ENCODE measurements at places on chromosomes 6 and 20. TPM values are rescaled to one million over a fixed set of nuclear protein-coding genes. Genes with fewer than 3 reads are reported as not detected.

PRR18 gene
- 0.08 TPM for total RNA-seq

OTOR gene
- total RNA-seq: not detected

CTCFL gene
- not detected for total RNA-seq

TCEA2 gene
- total RNA-seq: 38.6 TPM

HLA-G gene
- total RNA-seq: 0.93 TPM

NMBR gene
- not detected for total RNA-seq

FOXS1 gene
- not detected for total RNA-seq

ARG1 gene
- not detected for total RNA-seq

SLPI gene
- not detected for total RNA-seq

- DNase-seq: no peak
- peaks cover 5% of the 10 kb centered on the region for H3K4me1 ChIP-seq
- H3K27ac ChIP-seq: no peak overlapping the region
- no peaks in the 10 kb centered on the region for H3K27me3 ChIP-seq
- no peaks in the 10 kb centered on the region for H3K36me3 ChIP-seq
Observed at GRCh38 chr6:106574741-106575458, 54.4 kb downstream of the RTN4IP1 start.

GRCh38 chr20:44990425-44990824 is 24.1 kb downstream of the STK4 start:
- DNase-seq: peak; percentile 70
- peaks cover 73% of the 10 kb centered on the region for H3K4me1 ChIP-seq
- H3K27me3 ChIP-seq: no peaks in the 10 kb centered on the region

GRCh38 chr20:23622839-23623343 is 14.9 kb downstream of the CST3 start:
- H3K27me3 ChIP-seq: peaks cover 16% of the 10 kb centered on the region
- H3K36me3 ChIP-seq: no peaks in the 10 kb centered on the region
- H3K27ac ChIP-seq: no peak overlapping the region
- no peak overlapping the region for H3K4me3 ChIP-seq
- DNase-seq: no peak

DNA sequence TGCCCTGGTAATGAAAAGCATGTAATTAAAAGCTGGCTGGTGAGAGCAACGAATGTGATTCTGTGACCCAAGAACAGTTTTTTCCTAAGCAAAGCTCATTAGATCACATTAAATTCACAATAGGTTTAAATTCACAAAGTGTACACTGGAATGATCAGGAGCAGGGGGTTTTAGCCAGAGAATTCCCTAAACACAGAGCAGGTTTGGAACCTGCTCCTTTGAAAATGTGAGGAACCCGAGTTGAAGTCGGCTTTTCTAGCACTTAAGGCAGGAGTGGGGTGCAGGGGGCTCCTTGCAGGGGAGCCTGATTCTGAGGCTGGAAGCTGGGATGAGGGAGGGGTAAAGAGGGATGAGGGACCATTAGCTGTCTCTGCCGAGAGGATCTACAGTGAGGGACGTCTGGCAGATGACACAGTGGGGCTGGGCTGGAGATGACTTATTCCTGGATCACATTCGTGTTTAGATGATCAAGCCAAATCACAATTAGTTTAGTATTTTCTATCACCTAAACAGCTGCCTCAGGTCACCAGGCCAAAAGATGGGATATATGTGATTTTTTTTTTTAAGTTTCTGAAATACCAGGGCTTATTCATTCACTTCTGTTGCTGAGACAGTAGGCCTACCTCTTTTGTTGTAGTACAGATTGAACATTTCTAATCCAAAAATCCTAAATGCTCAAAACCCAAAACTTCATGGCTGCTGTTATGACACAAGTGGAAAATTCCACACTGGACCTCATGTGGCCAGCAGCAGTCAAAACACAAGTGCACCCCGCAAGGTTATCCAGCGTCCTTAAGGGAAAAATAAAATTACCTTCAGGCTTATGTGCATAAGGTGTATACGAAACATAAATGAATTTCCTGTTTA is 93.1 kb upstream of the HIVEP1 start:
- H3K36me3 ChIP-seq: no peaks in the 10 kb centered on the region
- H3K27ac ChIP-seq: no peak overlapping the region
- no peak for DNase-seq
- H3K27me3 ChIP-seq: no peaks in the 10 kb centered on the region

- no peak for DNase-seq
- peaks cover 6% of the 10 kb centered on the region for H3K36me3 ChIP-seq
- no peaks in the 10 kb centered on the region for H3K27me3 ChIP-seq
- H3K4me3 ChIP-seq: no peak overlapping the region
- H3K4me1 ChIP-seq: peaks cover 60% of the 10 kb centered on the region
- H3K27ac ChIP-seq: no peak overlapping the region
Observed at GRCh38 chr20:48795732-48796131, 32.1 kb downstream of the PREX1 start.

DNA sequence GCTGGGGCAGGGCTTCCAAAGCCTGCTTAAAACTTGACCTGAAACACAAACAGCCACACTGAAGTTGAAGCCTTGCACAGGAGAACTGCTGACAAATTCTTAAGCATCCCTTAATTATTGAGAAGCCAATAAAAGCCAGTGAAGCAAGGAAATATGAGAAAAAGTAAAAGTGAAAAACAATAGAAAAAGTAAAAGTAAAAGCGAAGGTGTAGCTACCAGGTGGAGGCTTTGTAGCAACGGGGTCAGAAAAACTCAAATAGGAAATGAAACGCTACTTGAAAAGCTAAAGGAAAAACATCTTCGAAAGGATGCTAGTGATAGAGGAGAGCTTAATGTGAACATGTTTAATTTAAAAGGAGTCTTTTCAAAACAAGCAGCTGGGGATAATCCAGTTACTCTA is 97.4 kb downstream of the IRF4 start:
- H3K36me3 ChIP-seq: peaks cover 79% of the 10 kb centered on the region
- H3K4me1 ChIP-seq: peaks cover 92% of the 10 kb centered on the region
- DNase-seq: no peak
- H3K4me3 ChIP-seq: peak overlapping the region; percentile 61
- H3K27me3 ChIP-seq: no peaks in the 10 kb centered on the region

- no peaks in the 10 kb centered on the region for H3K36me3 ChIP-seq
Observed at GRCh38 chr20:51372176-51372803, 170.2 kb downstream of the NFATC2 start.

GRCh38 chr6:14108571-14109410 is 8.8 kb upstream of the CD83 start:
- H3K4me3 ChIP-seq: peak overlapping the region; percentile 68
- peaks cover 30% of the 10 kb centered on the region for H3K4me1 ChIP-seq
- peak; percentile 57 for DNase-seq
- peaks cover 10% of the 10 kb centered on the region for H3K27me3 ChIP-seq

- no peak overlapping the region for H3K27ac ChIP-seq
- H3K4me1 ChIP-seq: peaks cover 64% of the 10 kb centered on the region
- H3K36me3 ChIP-seq: peaks cover 3% of the 10 kb centered on the region
- DNase-seq: no peak
- H3K27me3 ChIP-seq: no peaks in the 10 kb centered on the region
- no peak overlapping the region for H3K4me3 ChIP-seq
Observed at GRCh38 chr20:34058831-34059230, 53.2 kb downstream of the EIF2S2 start.
